A549 treated with CORT108297 at 1 μM for 4 hours (cell line): ENCODE measurements at places on chromosomes 2 and 18. TPM values are rescaled to one million over a fixed set of nuclear protein-coding genes. Genes with fewer than 3 reads are reported as not detected.

Gene FBXO41
- 4.1 to 6.4 TPM (median 5.5 TPM) in 5 replicates for total RNA-seq

Gene CNTNAP5
- total RNA-seq = not detected in 5 replicates

Gene UCN
- 0.48 to 2.5 TPM (median 1.6 TPM) in 5 replicates for total RNA-seq

Gene COLEC12
- 0.02 to 0.08 TPM (median 0.03 TPM) in 5 replicates for total RNA-seq

Gene MC5R
- total RNA-seq = 0.06 TPM in 1 of 5 replicates, not detected in the others
